Pons (tissue), 1 donor: ENCODE measurements at places on chromosomes 1 and 21.

DNA sequence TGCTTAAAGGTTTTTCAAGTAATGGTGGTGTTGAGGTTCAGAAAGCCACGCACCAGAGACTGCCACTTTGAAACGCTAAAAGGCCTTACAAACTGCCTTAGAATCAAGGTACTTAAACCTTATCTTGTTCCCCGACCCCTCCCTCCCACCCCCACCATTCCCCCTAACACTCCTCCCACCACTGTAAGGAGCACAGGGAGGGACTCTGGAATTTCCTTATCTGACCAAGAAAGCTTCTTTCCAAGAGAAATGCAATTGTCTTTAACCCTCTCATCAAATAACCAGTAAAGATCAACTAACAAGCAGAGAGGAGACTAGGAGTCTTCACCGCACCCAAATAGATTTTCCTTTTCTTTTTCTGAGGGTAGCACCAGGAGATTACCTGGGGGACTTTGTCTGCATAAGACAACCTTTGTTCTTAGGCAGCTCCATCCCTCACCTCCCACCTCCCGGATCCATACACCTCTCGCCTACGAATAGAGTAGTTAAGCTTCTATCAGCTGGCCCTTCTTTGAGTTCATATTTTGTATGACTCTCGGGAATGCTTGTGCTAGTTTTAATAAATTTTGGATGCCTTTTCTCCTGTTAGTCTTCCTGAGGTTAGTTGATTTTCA lies 137.7 kb upstream of the ADGRL2 start:
- no peak for DNase-seq

DNA sequence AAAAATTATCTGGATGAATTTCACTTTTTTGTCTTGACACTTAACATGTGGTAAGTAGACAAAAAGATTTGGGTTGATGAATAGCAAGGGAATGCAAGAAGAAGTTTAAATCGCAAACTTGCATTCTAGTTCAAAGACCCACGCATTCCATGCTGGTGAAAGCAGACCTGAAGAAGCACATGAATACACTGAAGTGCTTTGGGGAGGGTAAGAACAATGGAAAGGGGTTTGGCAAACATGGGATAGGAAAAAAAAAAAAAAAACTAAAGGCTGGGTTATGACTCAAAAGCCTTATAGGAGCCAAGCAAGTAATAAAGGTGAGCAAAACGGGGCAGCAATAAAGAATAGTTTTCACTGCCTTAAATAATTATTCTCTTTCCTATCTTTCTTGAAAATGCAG lies 450.2 kb downstream of the LMO4 start:
- DNase-seq: no peak

DNA sequence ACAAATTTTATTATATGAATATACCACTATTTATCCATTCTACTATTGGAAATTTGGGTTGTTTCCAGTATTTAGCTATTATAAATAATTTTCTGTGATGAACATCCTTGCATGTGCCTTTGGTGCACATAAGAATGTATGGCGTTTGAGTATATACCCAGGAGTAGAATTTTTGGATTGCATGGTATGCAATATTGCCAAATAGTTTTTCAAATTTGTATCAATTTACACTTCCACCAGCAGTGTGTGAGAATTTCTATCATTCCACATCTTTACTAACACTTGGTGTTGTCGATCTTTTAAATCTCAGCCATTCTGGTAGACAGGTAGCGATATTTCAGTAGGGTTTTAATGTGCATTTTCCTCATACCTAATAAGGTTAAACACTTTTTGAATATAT lies 9.2 kb upstream of the FNBP1L start:
- DNase-seq: no peak

DNA sequence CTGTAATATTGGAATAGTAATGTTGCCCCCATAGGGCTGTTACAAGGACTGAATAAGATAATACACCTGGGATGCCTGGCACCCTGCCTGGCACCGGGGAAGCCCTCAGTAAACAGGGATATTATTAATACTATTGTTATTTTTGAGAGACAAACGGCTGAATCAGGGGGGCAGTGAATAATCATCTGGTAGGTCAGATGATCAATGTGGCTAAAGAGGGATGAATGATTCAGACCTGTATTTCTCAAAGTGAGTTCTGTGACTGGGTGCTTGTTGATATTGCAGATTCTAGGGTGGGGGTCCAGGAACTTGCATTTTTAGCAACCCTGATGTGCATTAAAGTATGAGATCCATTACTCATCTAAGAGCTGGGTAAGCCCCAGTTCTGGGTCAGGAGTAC lies 46.2 kb upstream of the BCL10 start:
- DNase-seq: no peak

DNA sequence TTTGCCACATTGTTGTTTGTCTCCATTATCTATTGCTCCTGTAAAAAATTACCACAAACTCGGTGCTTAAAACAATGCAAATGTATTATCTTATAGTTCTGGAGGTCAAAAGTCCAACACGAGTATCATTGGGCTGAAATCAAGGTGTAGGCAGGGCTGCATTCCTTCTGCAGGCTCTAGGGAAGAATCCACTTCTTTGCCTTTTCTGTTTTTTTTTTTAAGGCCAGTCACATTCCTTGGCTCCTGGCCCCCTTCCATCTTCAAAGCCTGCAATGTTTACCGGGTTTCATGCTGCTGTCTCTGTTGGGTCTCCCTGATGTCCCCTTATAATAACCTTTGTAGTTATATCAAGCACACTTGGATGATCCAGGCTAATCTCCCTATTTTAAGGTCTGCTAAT lies 212.7 kb downstream of the PTBP2 start:
- DNase-seq: no peak

DNA sequence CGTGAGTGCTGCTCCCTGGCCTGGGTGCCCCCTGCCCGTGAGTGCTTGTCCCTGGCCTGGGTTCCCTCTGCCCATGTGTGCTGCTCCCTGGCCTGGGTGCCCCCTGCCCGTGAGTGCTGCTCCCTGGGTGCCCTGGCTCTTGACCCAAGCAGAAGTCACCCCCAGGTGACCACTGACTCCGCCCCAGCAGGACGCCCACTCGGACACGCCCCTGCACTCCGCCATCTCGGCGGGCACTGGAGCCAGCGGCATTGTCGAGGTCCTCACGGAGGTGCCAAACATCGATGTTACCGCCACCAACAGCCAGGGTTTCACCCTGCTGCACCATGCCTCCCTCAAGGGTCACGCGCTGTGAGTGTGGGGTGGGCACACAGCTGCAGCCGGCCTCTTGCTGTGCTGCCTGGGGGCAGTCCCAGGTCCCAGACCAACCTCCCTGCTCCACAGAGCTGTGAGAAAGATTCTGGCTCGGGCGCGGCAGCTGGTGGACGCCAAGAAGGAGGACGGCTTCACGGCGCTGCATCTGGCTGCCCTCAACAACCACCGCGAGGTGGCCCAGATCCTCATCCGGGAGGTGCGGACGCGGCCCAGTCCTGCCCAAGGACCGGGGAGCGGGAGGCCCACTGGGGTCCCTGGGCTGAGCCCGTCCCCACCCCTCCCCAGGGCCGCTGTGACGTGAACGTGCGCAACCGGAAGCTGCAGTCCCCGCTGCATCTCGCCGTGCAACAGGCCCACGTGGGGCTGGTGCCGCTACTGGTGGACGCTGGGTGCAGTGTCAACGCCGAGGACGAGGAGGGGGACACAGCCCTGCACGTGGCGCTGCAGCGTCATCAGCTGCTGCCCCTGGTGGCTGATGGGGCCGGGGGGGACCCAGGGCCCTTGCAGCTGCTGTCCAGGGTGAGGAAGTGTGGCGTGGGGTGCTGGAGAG lies 3.9 kb upstream of the MMP23B start:
- no peak for DNase-seq

GRCh38 chr1:9843576-9843945 lies 19.8 kb upstream of the CLSTN1 start:
- no peak for DNase-seq

DNA sequence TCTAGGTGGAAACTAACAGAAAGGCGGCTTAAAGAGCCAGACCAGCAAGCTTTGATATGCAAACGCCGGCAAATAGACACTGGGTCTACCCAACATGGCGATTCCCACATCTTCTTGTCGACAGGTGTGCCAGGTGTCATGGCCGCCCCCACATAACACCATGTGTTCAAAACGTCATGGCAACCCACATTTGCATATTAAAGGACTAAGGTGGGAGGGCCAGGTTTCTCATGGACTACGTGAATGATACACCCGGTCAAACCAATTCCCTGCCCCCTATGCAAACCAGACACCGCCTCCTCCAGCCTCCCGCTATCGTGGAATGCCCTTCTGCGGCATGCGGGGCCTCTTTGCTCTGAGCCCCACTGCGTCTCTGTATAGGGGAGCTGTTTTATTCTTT lies 41.3 kb downstream of the ICOSLG start:
- no peak for DNase-seq

DNA sequence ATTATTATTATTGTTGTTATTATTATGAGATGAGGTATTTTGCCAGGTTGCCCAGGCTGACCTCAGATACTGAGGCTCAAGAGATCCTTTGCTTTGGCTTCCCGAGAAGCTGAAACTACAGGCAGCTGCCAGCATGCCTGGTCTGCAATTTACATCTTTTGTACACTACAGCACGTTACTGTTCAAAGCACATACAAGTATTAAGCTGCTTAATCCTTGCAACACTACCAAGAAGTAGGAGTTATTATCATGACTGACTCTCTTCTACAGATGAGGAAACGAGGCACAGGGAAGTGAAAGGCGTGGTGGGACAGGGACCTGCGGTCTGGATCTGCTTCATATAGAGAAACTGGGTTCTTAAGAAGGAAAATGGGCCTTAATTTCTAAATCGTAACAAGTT lies 11.6 kb downstream of the ERG start:
- DNase-seq: no peak

- no peak for DNase-seq
These were observed 37.0 kb downstream of the IL6R start for GRCh38 chr1:154442006-154442740.

GRCh38 chr1:207659545-207660153 lies 14.7 kb downstream of the CR1L start:
- DNase-seq: no peak

DNA sequence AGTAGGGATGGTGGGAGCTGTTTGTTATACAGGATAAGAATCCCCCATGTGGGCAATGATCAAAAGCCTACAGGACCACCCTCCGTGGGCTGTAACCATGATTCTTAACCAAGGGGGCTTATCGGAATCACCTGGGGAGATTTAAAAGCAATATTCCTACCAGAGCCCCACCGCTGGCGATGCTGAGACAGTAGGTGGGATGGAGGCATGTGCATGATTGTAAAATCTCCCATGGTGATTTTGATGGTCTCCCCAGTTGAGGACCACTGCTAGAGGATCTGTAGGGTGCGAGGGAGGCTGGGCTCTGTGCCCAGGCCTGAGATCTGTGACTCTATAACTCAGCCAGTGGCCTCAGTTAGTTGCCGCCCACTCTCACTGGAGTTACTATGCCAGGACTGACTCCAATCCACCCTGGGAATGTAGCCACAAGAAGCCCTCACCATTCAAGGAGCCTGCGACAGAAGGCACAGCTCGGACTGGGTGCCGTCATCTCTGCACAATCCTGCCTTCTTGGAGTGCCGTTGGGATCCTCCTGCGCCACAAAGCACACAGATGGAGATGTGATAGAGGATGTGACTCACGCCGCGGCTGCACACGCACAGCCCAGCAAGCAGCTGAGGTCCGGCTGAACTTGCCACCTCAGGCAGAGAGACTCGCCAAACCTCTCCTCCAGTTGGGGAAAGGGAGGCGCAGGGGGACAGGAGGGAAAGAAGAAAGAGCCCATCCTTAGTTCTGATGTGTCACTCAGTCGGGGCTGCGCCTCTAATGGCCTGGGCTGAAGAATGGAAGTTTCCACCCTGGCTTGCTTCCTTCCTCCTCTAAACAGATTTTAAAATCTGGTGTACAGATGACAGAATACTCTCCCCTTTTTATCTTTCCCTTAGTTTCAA lies 26.5 kb downstream of the AKNAD1 start:
- DNase-seq: peak; percentile 71

- no peak for DNase-seq
These were observed 56.0 kb upstream of the LAMC2 start for GRCh38 chr1:183129921-183130690.

- DNase-seq: no peak
These were observed 48.5 kb upstream of the TTC39A start for GRCh38 chr1:51378871-51379270.

GRCh38 chr1:47477595-47478080 lies 39.8 kb downstream of the FOXD2 start:
- no peak for DNase-seq

DNA sequence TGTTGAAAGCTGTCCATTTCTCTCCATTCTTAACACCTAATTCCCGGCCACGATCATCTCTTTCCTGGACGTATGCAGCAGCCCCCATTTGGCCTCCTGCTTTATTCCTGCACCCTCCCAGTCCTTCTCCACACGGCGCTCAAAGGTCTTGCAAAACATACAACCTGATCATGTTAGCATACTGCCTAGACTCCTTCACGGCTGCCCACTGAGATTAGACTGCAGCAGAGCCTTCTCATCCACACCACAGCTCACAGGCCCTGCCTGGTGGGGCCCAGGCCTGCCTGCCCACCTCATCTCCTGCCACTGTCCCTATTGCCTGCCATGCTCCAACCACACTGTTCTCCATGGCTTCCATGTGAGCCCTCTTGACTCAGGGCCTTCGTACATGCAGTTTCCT lies 2.7 kb downstream of the GOLT1A start:
- no peak for DNase-seq

- no peak for DNase-seq
These were observed 4.9 kb upstream of the LAD1 start for GRCh38 chr1:201404055-201404454.

GRCh38 chr1:112937070-112937469 lies 18.9 kb downstream of the SLC16A1 start:
- no peak for DNase-seq

DNA sequence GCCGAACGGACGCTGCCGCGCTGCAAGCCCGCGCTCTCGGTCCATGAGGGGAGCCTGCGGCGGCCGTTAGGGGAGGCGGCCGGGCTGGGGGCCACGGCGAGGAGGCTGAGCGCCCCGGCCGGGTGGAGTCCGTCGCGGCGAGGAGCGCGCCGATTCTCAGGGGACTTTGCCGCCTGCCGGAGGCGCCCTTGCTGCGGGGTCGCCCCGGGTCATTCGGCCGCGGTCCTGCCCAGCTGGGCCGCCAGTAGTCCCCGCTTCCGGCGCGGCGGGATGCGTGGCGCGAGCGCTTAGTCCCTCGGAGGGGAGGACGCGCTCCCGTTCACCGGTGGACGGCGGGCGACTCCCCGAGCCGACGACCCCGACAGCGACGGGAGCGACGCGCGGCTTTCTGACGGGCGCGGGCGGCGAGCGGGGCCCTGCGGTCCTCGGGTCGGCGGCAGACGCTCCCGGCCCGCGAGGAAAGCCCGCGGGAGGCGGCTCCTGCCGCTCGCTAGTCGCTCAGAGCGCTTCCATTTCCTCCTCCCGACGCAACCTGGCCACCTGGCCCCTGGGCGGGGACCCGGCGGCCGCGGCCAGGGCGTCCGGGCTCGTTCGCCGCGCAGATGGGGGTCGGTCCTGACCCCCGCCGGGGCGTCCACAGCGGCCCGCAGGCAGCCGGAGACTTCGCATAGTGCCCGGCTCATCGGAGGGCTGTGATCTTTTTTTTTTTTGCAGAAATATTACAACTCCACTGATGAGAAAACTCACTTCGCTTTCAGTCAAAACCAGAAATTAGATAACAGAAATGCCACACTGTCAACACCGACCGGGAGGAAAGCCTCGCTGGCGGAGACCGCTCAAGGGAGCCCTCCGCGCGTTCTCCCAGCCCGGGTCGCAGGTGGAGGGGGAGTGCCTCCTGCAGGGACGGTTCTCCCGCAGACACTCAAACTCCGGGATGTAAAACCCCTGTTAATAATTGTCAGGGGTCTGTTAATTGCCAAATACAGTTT lies 641 bp upstream of the ZBTB21 start:
- no peak for DNase-seq
